Dermis blood vessel endothelial cell (primary cell): ENCODE measurements at places on chromosomes 7 and 10. TPM values are rescaled to one million over a fixed set of nuclear protein-coding genes. Genes with fewer than 3 reads are reported as not detected.
A peak's percentile ranks its signal among the peaks of the same experiment; 100 is the strongest.

The CALHM3 gene
- total RNA-seq, result not detected in 2 replicates

The GHRHR gene
- total RNA-seq, result 0.09 TPM in 1 of 2 replicates, not detected in the other

The SEMA3E gene
- 0.34 and 0.37 TPM in 2 replicates for total RNA-seq

The TMEM213 gene
- not detected in 2 replicates for total RNA-seq

The NEURL1 gene
- 0.19 TPM in 1 of 2 replicates, not detected in the other for total RNA-seq

The TAS2R4 gene
- total RNA-seq, result 0.42 and 0.68 TPM in 2 replicates

The VWDE gene
- not detected in 2 replicates for total RNA-seq

The METTL27 gene
- total RNA-seq, result 0.70 and 3.2 TPM in 2 replicates

The DOCK4 gene
- 155 and 162 TPM in 2 replicates for total RNA-seq

The TMEM140 gene
- 40.7 and 76.1 TPM in 2 replicates for total RNA-seq

GRCh38 chr7:142745091-142745635 is 4.1 kb upstream of the PRSS1 start:
- DNase-seq, result peak; percentile 17

DNA sequence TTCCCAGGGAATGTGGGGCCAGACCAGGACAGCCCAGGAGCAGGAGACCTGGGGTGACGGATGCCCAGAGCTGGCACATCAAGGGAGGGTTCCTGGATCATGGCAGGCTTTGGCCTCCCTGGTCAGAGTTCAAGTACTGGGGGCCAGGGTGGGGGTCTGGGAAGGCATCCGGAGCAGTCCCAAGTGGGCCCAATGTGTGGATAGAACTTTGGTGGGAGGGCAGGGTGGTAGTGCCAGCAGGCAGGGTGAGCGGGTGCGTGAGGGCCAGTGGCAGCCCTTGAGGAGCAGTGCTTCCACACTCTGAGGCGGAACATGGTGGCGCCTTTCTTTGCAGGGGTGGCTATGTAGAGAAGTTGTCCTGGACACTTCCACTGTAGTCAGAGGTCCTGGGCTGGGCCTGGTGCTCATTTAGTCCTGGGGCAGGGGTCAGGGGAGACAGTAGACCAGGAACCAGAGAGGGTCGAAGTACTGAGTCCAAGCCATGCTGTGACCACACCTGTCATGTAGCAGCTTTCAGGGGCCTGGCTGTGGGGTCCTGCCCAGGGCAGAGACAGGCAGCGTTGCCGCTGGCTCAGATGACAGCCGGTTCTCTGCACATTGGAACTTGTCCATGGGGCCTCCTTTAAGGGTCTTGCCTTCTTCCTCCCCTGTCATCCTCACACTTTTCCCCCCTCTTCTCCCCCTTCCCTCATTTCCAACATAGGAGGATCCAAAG is 22.2 kb upstream of the CSGALNACT2 start:
- DNase-seq, result no peak

- DNase-seq, result no peak
Observed at GRCh38 chr7:67535241-67535989, 538.8 kb downstream of the TYW1 start.

DNA sequence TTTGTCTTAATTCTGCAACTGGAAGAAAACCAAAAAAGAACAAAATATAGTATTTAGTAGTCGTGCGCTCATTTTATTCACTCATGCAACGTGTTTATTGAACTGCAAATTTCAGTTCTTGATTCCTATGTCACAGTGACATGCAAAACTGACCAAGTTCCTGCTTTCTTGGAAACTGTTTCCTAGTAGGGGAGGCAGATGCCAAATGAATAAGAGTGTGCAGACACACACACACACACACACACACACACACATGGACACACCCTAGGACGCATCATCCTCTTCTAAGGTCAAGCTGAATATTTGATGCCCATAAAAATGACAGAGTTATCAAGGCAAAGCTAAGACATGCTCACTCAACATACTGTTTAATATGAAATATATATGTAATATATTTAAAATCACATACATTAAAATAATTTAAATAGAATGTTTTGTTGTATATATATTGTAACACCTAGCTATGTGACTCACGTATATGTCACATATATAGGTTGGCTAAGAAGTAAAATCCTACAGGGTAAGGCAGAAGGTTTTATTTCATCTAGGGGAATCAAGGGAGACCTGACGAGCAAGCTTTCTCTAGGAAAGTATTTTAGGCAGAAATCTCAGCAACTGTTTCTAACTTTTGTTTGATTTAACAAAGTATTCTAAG is 79.6 kb downstream of the SVIL start:
- DNase-seq, result no peak

GRCh38 chr10:128210215-128211063 is 84.2 kb upstream of the MKI67 start:
- DNase-seq, result peak; percentile 73

DNA sequence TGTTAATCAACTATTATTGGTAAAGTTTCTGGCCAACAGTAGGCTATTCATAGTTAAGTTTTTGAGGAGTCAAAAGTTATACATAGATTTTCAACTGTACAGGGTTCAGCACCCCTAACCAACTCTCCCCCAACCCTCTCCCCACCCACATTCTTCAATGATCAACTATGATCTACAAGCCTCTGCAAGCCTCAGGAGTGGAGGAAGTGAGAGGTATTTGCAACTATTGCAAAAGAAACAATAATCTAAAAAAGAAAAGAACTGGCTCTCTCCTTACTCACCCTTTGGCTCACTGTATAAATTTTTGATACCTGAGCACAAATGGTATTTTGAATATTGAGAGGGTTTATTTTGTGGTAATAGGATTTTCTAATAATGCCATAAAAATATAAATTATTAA is 179.8 kb downstream of the IPMK start:
- no peak for DNase-seq

DNA sequence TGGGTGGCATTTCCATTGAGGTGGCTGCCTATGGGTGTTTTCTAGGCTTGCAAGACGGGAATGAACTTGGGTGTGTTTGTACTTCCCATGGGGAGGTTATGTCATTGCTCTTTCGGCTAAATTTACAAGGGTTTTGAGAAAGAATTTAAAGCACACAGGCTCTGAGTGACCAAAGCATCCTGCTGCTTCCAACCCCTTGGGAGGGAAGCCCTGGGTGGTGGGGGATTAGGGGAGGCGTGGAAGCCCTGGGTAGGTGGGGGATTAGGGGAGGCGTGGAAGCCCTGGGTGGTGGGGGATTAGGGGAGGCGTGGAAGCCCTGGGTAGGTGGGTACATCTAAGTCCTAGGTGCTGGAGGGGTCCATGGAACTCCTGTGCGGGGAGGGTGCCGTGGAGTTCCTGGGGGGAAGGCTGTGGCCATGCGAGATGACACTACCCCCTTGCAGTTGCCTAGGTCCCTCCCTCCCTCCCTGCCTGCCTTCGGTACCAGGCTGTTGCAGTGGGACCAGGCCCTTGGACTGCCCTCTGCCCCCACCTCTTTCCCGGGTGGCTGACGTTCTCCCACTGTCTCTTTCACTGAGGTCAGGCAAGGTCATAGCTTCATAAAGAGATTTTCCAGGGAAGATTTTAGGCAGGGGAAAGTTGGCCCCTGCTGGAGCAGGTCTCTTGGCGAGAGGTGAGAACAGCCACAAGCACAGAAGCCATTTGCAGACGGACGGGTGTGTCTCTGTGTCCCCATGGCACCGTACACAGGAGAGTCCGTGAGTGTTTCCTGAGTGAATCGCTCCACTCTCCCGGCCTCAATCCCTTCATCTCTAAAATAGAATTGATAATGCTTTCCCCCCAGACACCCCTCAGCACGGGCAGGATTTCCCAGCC is 19.5 kb downstream of the PRF1 start:
- no peak for DNase-seq

GRCh38 chr7:48180981-48181380 is 9.7 kb downstream of the ABCA13 start:
- DNase-seq, result no peak

- DNase-seq, result no peak
Observed at GRCh38 chr7:130332259-130333053, 12.2 kb upstream of the CPA5 start.

DNA sequence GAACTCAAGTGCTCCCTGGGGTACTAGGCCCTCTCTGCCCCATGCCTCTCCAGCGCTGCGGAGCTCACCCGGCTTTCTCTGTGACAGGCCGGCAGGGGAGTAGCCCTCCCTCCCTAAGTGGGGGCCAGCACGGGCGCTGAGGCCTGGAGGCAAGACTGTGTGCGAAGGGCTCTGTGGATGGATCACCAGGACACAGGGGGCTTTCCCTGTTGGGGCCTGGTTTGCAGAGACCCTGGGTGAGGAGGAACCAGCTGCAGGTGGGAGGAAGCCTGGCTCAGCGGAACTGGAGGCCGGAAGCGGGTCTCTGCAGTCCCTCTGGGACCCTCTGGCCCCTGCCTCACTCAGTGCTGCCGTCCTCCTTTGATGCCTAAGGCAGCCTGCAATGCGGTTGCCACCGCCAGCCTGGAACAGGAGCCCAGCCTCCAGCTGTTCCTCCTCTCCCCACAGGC is 106.0 kb downstream of the CYTH3 start:
- DNase-seq, result no peak

GRCh38 chr7:84492098-84493034 is 297.8 kb upstream of the SEMA3A start:
- DNase-seq, result no peak

- no peak for DNase-seq
Observed at GRCh38 chr10:30574432-30574796, 55.1 kb downstream of the LYZL2 start.

- no peak for DNase-seq
Observed at GRCh38 chr7:81029511-81029910, 110.7 kb upstream of the SEMA3C start.

DNA sequence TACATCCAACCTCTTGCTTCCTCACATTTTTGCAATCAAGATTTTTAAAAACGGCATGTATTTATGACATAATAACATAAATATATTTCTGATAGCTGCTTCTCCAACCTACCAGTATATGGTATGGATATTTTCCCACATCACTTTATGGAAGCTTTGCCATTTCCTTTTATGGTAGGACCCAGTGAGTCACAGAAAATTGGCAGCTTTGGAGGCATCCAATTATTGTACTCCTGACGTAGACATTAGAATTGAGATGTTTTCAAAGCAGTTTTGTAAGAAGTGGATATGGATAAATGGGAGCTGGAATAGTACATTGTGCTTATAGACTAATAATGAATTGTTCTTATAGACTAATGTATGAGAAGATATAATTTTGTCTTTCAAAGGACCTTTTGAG is 23.8 kb upstream of the BICC1 start:
- DNase-seq, result no peak

- DNase-seq, result no peak
Observed at GRCh38 chr7:18262058-18262457, 233.5 kb upstream of the HDAC9 start.

GRCh38 chr7:148940702-148941597 is 56.9 kb upstream of the EZH2 start:
- peak; percentile 79 for DNase-seq

DNA sequence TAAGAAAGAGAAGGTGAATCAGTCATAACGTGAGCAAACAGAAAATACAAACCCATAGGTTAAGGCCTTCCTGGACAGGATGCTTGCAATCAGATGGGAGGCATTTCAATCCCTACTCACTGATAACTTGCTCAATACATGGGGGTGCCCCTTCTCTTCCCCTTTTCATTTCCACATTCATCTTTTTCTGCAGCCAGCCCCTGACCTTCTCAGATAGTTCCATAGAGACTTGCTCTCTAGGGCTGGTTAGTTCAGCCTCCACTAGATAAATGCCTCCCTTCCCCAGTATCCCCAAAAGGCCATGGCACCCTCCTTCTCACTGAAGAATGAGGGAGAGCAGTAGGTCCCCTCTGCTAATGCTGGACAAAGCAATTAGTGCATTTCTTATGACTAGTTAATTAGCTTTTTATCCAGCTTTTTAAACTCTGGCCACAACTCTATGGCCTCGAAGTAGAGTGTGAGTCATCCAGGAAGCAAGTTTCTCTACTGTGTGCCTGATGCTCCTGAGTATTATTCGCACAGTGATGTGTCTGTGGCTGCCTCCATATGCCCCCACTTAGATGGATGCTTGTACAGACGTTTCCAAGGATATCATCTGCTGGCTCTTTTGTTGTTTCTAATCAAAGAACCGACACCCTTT is 12.7 kb downstream of the CHN2 start:
- DNase-seq, result peak; percentile 19

GRCh38 chr10:43166880-43167497 is 28.7 kb downstream of the CSGALNACT2 start:
- DNase-seq, result peak; percentile 11
